Activated CD8-positive, alpha-beta memory T cell treated with anti-CD3 and anti-CD28 coated beads, Interleukin-2, amount 10 ng/mL, durations not matched to agents 7 days and 5 days (primary cell): ENCODE measurements at places on chromosomes 4 and X.

DNA sequence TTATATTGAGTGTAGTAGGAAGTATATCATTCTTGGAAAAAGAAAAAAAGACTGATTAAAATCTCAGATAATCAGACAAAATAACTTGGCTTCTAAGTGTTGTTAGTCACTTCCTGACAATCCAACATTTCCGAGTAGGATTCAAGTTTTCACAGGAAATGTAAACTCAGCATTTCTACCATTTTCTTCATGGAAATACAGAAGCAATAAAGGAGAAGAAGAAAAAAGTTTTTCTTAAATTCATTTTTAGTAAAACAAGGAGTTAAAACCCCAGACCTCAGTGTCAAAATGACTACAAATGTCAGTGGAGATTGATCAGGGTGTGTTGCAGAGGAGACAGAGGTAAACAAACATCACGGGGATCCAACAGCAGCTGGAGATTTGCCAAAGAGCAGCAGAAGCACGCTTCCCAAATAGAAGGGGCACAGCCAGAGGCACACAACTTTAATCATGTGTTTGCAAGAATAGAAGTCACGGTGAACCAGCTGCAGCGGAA, 129.3 kb upstream of the FAM9B start:
- DNase-seq, result no peak

GRCh38 chr4:123340381-123340701, 56.3 kb upstream of the SPRY1 start:
- no peak for DNase-seq

DNA sequence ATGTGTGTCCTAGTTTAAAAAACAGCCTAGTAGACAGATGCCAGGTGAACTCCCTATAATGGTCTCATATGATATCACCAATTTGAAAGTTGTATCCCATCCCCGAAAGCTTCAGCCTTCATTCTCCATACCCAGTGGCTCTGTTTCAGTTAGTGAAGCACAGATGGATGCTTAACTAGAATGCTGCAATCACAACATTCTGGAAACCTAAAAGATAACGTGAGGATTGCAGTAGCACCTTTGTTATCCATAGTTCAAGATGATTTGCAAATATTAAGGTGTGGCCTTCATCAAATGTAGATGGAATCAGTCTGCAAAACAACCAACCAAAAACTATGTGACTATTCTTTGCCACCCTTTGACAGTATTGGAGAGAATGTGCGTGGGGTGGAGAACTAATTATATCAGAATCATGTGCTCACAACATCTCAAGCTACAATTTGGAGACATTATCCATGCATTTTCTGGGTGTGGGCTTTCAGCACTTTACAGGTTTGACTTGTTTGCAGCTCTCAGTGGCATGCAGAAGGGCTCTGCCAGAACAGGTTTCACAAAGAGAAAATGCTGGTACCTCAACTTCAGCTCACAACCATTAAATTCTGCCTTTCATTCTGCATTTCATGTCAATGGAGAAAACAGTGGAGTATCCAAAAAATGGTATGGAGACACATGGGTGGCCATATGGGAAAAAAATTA, 18.3 kb upstream of the PPID start:
- no peak for DNase-seq

DNA sequence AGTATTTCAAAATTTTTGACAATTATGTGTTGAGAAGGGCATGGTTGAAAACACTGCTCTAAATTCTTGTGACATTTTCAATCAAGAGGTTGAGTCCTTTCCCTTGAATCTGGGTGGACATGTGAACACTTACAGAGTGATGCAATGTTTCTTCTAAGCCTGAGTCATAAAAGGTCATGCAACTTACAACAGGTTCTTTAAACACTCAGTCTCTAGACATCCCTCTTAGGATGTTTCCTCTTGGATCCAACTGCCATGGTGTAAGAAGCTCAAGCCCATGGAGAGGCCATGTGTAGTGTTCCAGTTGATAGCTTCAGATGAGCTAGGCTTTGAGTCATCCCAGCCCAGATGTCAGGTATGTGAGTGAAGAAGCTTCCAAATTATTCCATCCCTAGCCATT, 232.2 kb upstream of the MAOA start:
- no peak for DNase-seq

DNA sequence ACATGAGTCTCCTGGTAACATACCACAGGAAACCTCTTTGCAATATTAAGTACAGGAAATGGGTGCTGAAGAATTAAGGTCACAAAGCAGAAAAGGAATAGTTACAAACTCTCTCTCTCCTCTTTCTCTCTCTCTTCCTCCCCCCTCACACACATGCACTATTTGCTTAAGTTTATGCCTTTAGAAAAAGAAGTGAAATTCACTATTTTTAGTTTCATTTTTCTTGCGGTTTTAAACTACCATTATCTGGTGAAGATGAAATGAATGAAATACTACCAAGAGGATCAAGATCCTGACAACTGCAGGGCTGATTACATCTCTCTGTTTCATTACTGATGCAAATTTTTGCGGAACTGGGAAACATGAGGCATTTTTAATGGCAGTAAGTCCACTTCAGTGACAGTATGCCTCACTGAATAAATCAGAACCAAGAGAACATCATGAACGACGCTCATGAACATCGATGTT, 64.3 kb upstream of the FTHL17 start:
- no peak for DNase-seq

DNA sequence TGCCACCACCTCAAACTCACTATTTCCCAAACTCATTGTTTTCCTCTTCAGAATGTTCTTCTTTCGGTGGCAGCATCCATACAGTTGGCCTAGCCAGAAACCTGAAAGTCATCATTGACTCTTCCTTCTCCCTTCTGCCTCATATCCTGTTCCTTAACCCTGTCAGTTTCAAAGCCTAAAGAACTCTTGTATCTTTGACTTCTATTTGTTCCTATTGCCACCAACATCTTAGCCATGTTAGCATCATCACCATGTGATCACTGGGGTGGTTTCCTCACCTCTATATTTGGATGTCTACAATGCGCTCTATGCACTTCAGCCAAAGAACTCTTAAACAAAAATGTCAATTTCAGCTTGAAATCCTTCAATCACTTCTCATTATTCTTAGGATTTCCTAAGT, 29.0 kb downstream of the DDX60L start:
- DNase-seq, result no peak

DNA sequence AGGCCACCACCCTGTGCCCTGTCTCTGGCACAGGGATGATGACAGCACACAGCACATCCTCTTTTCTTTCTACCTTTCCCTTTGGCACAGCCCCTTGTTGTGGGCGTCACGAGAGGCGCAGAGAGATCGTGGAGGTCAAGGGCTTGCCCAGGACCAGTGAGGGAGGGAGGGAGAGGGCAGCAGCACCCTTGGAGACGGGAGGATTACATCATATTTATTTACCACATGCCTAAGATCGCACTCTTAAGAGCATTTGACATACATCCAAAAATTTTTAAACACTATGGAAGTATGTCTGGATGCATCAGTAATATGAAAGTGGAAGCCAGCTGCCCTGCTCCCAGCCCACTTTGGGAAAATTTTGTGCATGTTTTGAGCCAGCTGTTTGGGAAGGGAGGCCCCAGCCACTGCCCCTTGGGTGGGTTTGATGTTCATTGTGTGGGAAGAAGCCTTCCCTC, 12.7 kb downstream of the WFS1 start:
- no peak for DNase-seq

GRCh38 chr4:82848706-82849105, 42.2 kb downstream of the SEC31A start:
- DNase-seq, result no peak

DNA sequence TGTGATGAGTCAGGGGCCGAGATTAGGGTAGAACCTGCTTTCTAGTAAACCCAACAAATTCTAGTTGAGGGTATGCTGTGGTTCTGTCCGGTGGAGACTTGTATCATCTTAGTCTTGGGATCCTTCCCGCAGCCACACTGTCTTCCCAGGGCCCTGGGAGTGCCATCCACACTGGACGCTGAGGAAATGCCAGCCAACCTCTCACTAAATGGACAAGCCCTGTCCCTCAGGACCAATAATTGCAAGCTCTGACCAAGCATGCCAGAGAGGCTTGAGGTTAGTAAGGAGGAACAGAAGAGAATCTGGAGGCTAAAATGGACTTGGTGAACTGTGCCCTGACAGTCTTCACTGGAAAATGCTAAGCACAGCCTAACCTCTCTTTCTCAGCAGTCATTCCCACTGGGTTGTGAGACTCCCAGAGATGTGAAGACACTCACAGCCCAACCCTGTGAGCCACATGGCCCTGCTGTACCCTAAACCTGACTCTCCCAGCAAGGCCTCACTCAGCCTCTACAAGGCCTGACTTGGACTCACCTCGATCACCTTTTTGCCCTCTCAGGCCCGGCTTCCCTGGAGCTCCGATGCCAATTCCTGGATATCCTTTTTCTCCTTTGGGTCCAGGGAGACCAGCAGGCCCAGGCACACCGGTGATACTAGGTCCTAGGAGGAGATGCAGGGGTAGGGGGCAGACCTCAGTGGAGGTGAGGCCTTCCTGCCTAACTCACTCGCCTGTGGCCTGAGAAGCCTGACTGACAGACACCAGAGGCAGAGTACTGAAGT, 77.6 kb downstream of the ATG4A start:
- DNase-seq, result no peak

DNA sequence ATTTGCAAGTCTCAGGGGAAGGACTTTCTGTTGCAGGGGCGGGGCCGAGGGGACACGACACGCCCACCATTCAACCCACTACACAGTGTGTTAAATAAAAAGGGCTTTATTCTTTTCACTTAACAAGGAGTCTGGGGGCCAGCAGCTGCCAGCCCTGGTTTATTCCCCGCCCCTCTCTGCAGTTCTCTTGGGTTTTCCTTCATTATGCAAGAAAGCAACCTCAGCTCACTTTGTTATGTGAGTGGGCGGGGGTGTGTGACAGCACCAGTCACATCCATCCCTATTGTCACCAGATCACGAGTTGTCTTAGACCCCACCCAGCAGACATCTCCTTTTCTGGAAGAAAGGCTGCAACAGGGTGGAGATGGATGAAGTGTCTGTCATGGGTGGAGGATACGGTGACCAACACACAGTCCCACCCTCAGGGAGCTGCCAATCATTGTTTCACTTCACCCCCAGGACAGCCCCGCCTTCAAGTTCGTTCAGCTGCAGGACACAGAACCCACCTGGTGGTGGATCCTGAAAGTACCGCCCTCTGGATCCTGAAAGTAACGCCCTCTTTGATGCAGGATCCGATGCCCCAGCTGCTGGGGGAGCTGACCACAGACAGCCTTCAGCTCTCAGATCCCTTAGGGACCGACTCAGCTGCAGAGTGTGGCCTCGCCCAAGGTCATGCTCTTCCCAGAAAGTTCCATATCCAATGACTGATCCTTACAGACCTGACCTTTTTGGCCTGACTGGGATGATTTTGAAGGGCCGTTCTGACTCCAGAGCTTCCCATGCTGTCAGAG, 79.6 kb downstream of the SMIM20 start:
- DNase-seq, result peak; percentile 43

DNA sequence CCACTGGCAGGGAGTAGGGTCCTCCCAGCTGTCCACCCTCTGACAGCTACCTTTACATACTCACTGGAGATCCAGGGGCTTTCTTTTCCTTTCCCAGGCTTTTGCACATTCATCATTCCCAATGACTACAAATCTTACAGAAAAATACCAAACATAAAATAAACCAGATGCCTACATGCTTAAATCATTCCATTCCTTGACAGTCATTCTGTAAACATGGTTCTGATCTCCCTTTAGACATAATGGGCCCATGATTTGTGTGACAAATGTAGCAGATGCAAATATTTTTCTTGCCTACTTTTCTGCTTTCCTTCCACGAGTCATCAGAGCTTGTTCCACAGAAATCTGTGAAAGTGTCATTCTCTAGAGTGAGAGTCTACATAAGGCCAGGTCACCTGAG, 207.0 kb downstream of the IDS start:
- DNase-seq, result no peak

DNA sequence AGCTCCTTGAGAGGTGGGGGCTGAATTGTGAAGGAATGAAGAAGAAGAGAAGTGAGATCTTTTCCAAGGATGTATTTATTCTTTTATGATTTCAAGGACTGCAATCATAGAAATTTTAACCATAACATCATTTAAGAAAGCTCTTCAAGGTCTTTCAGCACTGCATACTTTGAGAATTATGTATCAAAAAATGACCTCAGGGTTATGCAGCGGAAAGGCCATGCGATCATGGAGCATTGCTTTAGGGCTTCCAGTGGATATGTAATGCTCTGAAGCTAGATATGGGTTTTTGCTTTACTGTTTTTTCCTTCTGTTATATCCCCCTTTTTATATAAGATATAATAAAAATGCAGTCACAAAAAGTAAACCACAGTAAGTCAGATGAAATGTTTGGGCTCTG, 38.7 kb downstream of the SGMS2 start:
- DNase-seq, result no peak

DNA sequence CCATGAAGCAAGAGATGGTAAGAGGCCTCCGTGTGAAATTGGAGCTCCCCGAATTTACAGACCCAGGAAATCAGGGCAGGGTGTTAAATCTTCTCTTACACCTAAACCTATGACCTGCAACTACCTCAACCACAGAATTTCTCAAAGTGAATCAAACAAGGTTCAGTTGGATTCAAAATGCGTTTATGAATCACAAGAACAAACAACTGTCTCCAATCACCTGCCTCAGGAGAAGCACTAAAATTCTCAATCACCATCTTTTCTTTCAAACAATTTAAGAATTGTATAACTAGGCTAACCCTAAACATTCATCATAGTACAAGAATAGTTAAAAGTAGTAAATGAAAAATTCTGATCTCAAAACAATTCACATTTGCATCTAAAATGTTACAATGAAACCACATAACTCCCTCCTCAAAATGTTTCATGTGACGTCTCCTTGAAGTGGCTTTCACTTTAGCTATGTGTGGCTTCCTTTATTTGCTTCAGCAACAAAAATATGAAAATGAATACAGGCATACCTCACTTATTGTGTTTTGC, 19.2 kb downstream of the PPP3CA start:
- DNase-seq, result peak; percentile 55

DNA sequence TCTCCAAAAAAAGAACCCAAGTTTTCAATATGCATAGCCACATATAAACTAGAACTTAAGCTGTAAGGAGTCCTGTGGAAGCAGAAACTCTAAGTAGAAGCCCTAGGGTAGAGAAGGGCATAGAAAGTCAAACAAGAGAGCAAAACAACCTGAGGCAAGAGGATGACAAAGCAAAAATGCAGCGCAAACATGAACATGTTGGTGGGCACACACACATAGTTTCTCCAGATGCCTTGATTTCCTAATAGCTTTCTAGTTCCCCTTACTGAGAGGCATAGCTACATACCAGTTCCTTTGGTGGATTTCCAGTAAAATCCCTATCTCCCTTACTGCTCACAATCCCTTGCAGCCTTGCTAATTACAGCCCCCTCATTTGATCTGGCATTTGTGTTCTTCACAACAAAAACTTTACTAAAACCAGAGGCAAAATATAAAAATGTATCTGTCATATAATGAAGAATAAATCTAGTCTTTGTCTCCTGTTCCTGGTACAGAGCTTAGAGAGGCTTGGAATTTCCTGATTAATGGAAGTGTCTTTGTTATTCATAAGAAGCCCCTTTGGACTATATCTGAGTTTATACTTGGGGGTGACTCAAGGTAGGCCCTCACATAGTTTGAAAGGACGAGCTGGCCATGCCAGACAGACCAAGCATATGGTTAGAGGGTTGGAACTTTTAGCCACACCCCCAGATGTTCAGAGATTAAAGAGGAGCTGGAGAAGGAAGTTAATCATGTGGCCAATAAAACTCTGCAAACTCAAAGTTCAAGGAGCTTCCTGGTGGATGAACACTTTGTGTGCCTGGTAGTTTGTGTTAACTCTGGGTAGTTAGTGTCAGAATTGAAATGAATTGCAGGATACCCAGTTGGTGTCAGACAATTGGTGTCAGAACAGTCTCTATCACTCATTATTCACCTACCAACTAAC, 52.7 kb upstream of the ZCCHC13 start:
- DNase-seq, result no peak

GRCh38 chr4:25117274-25117673, 43.0 kb downstream of the SEPSECS start:
- DNase-seq, result no peak

- no peak for DNase-seq
Observed at GRCh38 chr4:106365613-106366012, 3.0 kb downstream of the GIMD1 start.
